Muscle of leg (tissue), 16 donors: ENCODE measurements at places on chromosomes 6 and 20.

DNA sequence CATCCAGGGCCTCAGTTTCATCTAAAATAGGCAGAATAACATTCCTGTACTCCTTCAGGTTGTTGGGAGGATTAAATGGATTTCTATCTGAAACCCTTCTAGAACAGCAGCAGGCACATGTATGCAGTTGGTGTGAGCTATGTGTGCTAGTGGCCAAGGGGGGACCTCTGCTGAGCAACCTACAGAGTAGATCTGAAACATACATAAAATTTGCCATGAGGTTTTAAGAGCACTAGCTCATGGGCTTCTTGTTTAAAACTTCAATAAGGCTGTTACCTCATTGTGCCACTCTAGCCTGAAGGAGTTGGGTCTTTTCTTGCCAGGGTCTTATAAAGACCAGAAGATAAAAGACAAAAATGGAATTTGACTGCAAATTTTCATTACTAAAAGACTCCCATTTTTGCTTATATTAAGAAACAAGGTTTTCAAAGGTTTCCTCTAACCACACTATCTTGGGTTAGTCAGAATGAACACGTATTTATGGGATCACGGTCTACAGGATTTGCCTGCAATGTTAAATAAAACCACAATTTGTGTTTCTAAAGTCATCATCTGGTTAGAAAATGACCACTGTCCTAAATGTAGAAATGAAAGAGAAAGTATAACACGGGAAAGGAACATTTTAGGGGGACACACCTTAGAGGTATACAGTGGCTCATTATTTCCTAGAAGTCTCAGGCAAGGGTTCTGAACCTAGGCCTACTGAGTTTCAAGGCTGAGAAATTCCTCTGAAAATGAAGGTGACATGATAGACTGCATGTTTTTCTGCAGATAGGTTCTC is 144.9 kb upstream of the OLIG3 start:
- no peak overlapping the region for H3K4me3 ChIP-seq
- H3K27ac ChIP-seq, result no peak overlapping the region
- no peak for DNase-seq
- H3K4me1 ChIP-seq, result no peaks in the 10 kb centered on the region
- no peaks in the 10 kb centered on the region for H3K36me3 ChIP-seq

- H3K4me1 ChIP-seq, result no peaks in the 10 kb centered on the region
- no peak overlapping the region for H3K27ac ChIP-seq
- DNase-seq, result peak; percentile 23
Measured at GRCh38 chr20:11459090-11459890, 458.4 kb upstream of the BTBD3 start.

GRCh38 chr20:11030351-11030750 is 356.6 kb upstream of the JAG1 start:
- H3K4me1 ChIP-seq, result no peaks in the 10 kb centered on the region
- H3K27me3 ChIP-seq, result no peaks in the 10 kb centered on the region
- DNase-seq, result no peak
- no peak overlapping the region for H3K27ac ChIP-seq

- peak overlapping the region; percentile 82 for H3K27ac ChIP-seq
- peaks cover 23% of the 10 kb centered on the region for H3K4me1 ChIP-seq
- H3K36me3 ChIP-seq, result peaks cover 40% of the 10 kb centered on the region
- no peak overlapping the region for H3K4me3 ChIP-seq
- DNase-seq, result peak; percentile 82
Measured at GRCh38 chr20:34938466-34939163, 17.0 kb downstream of the GSS start.

GRCh38 chr6:95804847-95805541 is 210.8 kb upstream of the FUT9 start:
- DNase-seq, result no peak
- H3K27ac ChIP-seq, result no peak overlapping the region
- H3K4me1 ChIP-seq, result no peaks in the 10 kb centered on the region
- H3K36me3 ChIP-seq, result no peaks in the 10 kb centered on the region
- no peak overlapping the region for H3K4me3 ChIP-seq
- no peaks in the 10 kb centered on the region for H3K27me3 ChIP-seq
